ENCODE measurements at places on chromosomes 4 and X.
A peak's percentile ranks its signal among the peaks of the same experiment; 100 is the strongest.

DNA sequence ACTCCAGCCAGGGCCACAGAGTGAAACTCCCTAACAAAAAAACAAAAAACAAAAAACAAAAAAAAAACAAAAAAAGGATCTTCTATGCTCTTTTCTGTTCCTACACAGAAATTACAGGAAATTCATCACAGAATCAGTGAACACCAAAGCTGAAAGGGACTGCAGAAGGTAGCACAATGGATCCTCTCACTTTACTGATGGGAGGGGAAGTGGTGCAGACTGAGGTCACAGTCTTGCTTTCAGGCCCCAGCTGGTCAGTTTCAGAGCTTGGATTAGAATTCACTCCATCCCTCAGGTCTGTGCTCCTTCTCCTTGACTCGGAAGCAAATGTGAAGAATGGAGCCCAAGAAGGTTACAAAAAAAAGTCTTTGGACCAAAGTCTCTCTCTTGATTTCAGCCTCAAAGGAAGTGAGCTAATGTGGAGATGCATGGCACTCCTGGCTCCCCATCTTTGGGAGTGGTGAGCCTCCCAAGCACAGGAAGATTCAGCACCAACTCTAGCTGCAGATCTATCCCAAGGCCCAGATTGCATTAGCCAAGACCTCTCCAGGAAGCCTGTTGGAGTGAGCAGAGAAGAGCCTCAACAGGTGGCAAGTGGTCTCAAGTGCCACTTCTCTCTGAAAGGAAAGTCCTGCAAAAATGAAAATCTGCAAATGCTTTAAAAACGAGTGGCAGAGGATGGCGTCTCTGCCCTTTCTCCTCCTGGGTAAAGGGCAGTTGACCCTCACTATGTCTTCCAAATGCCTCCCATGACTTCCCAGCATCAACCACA is 176.0 kb downstream of the MAML3 start:
- DNase-seq = peak; percentile 78

DNA sequence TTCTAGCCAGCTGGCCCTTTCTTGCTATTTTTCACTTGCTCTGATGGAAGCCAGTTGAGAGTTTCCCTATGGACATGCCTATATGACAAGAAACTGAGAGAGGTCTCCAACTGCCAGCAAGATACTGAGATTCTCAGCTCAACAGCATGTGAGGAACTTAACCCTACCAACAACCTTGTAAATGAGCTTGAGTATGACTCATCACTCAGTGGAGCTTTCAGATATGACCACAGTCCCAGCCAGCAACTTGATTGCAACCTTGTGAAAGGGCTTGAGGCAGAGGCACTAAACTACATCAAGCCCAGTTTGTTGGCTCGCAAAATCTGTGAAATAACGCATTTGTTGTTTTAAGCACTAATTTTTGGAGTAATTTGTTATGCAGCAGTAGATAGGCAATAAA is 175.8 kb downstream of the COMMD8 start:
- no peak for DNase-seq

GRCh38 chrX:39613482-39613995 is 484.2 kb downstream of the BCOR start:
- peak; percentile 70 for DNase-seq

- no peak for DNase-seq
Observed at GRCh38 chr4:71126719-71127118, 133.3 kb downstream of the DCK start.

GRCh38 chr4:122195718-122196117 is 43.6 kb downstream of the BLTP1 start:
- DNase-seq = no peak

GRCh38 chr4:74660866-74661265 is 133.5 kb downstream of the BTC start:
- DNase-seq = no peak

- DNase-seq = no peak
Observed at GRCh38 chr4:56844802-56845580, 23.5 kb upstream of the SPINK2 start.

DNA sequence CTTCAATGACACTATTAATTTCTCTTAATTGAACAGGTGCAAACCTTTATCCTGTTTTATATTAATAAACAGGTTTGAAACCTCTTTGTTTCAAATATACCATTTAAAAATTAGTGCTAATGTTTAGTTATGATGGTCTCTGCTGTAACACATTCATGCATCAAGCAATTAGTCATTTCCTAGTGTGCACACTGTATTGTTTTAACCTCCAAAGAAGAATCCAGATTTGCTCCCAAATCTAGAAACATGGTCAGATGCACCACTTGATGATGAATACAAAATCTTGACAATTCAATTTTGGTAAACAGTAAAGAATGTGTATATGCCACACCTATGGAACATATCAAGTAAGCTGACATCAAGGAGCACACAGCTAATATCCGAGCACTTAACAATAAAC is 157.1 kb downstream of the TRIML1 start:
- no peak for DNase-seq

DNA sequence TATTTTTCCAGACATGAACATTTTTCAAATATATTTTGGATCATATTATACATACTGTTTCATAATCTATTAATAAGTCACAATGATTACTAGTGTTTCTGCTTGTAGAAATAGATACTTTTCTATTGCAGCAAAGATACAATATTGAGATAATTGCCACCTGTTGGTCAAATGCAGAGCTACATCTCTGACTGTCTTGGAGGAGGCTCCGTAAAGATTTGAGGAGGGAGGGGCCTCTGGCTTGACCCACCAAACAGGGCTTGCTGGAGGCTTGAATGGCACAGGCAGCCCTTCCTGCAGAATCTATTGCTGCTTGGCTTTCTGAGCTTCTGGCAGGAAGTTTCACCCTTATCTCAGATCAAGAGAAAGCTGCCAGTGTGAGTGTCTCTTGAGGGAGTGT is 99.3 kb upstream of the ARMCX2 start:
- peak; percentile 68 for DNase-seq

DNA sequence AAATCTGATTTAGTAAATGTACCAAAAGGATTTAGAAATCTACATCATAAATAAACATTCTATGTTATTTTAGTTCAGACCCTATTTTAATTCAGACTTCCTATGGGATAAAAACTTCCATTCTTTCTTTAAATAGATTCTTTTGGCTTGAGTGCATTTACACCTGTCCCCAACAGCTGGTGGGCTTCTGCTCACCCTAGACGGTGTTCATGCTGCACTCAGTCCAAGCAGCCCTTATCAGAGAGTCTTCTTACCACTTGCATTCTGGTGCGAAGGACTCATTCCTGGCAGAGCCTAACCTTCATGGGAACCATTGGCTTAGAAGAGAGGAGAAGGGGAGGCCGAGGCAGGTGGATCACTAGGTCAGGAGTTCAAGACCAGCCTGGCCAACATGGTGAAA is 57.3 kb downstream of the NPNT start:
- no peak for DNase-seq

GRCh38 chr4:14867847-14868246 is 134.4 kb upstream of the CPEB2 start:
- DNase-seq = no peak
